ENCODE measurements at places on chromosomes 6 and 20.

DNA sequence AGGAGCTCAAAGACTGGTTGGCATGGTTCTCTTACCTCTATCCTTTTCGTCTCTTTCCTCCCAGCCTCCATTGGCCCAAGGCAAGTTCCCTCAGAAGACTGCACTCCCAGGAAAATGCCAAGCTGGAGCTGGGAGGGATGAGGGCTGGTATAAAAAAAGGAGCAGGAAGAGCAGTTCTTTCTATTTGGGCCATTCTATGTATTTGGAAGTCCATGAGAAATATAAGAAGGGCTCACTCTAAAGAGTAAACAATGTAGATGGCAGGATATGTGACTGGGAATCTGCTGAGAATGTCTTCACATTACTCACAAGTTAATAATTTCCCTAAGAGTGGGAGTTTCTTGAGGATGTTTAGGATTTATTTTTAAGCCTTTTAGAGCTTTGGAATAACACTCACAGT is 36.6 kb upstream of the ADTRP start:
- DNase-seq, result no peak

- DNase-seq, result no peak
Observed at GRCh38 chr6:69827276-69827893, 30.6 kb upstream of the LMBRD1 start.

GRCh38 chr6:39188571-39188970 is 40.7 kb downstream of the KCNK5 start:
- no peak for DNase-seq

- DNase-seq, result no peak
Observed at GRCh38 chr6:34027445-34027936, 118.4 kb downstream of the GRM4 start.

- no peak for DNase-seq
Observed at GRCh38 chr6:32815996-32816395, 806 bp downstream of the HLA-DOB start.

GRCh38 chr6:37538107-37538506 is 38.4 kb upstream of the CCDC167 start:
- no peak for DNase-seq

- DNase-seq, result no peak
Observed at GRCh38 chr6:170233286-170234205, 57.3 kb downstream of the DLL1 start.

- DNase-seq, result no peak
Observed at GRCh38 chr6:28920281-28920680, 3.5 kb downstream of the TRIM27 start.

DNA sequence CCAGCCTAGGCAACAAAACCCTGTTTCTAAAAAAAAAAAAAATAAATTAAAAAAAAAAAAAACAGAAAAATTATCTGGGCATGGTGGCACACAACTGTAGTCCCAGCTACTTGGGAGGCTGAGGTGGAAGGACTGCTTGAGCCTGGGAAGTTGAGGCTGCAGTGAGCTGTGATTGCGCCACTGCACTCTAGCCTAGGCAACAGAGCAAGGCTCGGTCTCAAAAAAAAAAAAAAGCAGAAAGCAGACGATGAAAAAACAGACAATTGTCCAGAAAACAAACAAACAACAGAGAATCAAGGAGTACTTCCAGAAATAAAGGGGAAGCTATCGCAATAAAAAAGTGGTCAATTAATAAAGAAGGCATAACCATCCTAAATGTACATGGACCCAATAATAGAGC is 229.4 kb downstream of the GMDS start:
- no peak for DNase-seq

Measured in NCI-H1092 (cell line).